Fibroblast of villous mesenchyme (primary cell): ENCODE measurements at places on chromosomes 3 and 15. TPM values are rescaled to one million over a fixed set of nuclear protein-coding genes. Genes with fewer than 3 reads are reported as not detected.

The PLA2G4D gene
- not detected in 2 replicates for total RNA-seq

The ZPLD1 gene
- total RNA-seq = 0.43 and 1.3 TPM in 2 replicates

The CTXN2 gene
- not detected in 2 replicates for total RNA-seq

The CFAP91 gene
- 0.32 and 0.43 TPM in 2 replicates for total RNA-seq

The CFAP100 gene
- total RNA-seq = not detected in 2 replicates

The KLHL40 gene
- total RNA-seq = not detected in 2 replicates

The GRIP2 gene
- 0.64 and 1.7 TPM in 2 replicates for total RNA-seq

The FGD5 gene
- total RNA-seq = under 0.01 TPM in 1 of 2 replicates, not detected in the other

The SH2D7 gene
- not detected in 2 replicates for total RNA-seq

The SEMA3B gene
- total RNA-seq = 7.4 and 23.3 TPM in 2 replicates

The GOLGA6L10 gene
- total RNA-seq = 2.2 and 2.9 TPM in 2 replicates

The CHL1 gene
- not detected in 2 replicates for total RNA-seq

The C3orf49 gene
- not detected in 2 replicates for total RNA-seq

The SEMA3F gene
- 0.32 and 0.86 TPM in 2 replicates for total RNA-seq

The BFSP2 gene
- not detected in 2 replicates for total RNA-seq

The PIGZ gene
- 1.3 and 1.7 TPM in 2 replicates for total RNA-seq

The CLDN18 gene
- not detected in 2 replicates for total RNA-seq

The RTF1 gene
- total RNA-seq = 30.0 and 37.1 TPM in 2 replicates

The LRRC2 gene
- total RNA-seq = 2.2 and 5.2 TPM in 2 replicates

The CCDC66 gene
- 22.5 and 29.8 TPM in 2 replicates for total RNA-seq
